ENCODE measurements at places on chromosomes 5 and 9.

DNA sequence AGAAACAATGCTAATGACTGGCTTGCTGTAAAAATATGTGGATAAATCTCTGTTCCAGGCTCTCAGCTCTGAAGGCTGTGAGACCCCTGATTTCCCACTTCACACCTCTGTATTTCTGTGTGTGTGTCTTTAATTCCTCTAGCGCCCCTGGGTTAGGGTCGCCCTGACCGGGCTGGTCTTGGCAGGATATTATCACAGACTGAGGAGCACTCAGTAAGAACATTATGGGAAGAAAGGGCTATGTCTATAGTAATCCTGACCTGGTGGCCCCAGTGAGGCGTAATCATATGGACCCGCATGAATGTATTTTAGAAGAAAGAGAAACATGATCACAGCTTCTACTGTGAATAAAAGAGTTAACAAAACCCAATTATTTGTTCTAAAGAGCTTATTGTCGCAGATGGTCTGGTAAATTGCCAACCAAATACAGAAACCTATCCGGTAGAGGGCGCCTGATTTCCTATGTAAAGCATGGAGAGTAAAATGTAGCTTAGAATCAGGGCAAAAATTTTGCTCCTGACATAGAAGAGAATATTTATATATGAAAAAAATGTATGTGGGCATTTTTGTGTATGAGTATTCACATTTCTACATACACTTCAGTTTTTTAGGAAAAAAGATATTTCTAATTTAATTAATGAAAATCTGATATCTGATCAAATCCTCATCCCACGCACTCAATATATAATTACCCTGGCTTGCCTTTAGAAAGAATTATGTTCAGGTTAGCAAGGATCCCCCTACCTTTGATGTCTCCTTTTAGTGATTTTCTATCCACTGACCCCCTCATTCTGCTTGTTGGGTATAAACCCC, 5.8 kb upstream of the IFNA1 start:
- no peak for DNase-seq

DNA sequence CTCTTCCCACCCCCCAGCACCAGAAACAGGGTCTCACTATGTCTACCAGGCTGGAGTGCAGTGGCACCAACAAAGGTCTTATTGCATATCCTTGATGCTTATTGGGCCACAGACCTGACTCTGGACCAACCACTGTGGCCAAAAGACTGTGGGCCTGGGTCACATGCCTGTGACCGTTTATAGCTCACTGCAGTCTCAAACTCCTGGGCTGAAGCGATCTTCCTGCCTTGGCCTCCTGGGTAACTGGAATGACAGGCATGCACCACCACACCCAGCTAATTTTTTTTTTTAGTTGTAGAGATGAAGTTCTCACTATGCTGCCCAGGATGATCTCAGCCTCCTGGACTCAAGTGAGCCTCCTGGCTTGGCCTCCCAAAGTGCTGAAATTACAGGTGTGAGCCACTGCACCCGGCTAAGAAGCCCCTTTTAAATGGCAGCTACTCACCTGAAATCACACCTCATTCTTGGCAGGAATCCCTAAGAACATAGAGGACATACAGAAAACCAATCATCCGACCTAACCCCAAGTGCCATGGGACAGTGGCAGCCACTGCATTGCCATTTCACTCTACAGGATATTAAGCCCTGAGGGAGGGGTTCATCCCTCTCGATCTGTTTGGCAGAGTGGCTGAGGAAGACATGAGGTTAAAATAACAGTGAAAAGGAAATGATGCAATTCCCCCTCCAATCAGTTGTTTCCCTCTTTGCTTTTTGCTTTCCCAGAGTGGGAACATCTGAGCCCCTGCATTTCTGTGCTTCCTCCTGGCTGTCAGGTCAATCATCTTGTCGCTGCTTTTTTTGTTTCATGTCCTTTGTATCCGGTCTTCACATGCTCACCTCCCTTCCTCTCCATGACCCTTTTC, 74.6 kb downstream of the LRRC70 start:
- no peak for DNase-seq

GRCh38 chr9:4475301-4475700, 15.0 kb upstream of the SLC1A1 start:
- DNase-seq: no peak

GRCh38 chr5:59810041-59810440, 83.5 kb downstream of the PDE4D start:
- DNase-seq: no peak

DNA sequence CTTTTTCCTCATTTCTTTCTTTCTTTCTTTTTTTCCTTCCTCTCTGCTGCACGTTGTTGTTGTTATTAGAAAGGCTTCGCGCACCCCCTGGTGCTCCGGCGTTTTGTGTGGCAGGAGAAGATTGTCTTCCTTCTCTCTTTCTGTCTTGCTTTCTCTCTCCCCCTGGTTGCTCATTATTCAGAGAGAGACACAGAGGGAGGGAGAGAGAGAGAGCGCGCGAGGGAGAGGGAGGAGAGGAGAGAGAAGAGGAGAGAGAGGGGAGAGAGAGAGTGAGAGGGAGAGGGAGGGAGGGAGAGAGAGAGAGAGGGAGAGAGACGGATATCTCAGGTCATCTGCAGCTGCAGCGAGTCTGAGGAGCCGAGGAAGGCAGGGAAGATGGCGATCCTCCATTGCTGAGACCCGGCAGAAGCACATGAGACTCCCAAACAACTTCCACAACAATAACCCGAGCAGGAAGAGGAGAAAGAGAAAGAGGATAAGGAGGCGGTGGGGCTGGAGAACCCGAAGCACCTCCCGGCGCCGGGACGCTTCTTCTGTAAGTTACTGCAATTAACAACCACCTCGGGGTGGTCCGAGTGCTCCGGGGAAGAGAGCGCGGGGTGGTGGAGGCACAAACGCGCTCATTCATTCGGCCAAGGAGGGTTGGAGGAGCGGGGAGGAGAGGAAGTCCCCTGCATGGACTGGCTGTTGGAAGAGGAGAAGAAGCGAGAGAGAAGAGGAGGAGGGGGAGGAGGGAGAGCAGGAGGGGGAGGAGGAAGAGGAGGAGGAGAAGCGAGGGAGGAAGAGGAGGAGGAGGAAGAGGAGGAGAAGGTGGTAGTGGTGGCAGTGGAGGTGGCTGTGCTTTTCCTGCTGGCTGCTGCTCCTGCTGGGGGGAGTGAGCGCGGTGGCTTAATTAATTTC, at the start of gene ZNF462:
Gene ZNF462, plus strand, starts transcription at position 346 of the 900 bp plus-strand sequence. CDS start 60,218 bp downstream, outside the sequence.
- no peak for DNase-seq

- no peak for DNase-seq
Measured at GRCh38 chr5:124698770-124699169, 47.7 kb downstream of the ZNF608 start.

GRCh38 chr9:125260561-125260960, 1.1 kb upstream of the GAPVD1 start:
- DNase-seq: no peak

GRCh38 chr5:107085572-107085971, 585.2 kb downstream of the EFNA5 start:
- DNase-seq: no peak

GRCh38 chr5:112594941-112595340, 142.7 kb upstream of the APC start:
- DNase-seq: no peak

- no peak for DNase-seq
Measured at GRCh38 chr5:62214701-62215100, 91.3 kb upstream of the KIF2A start.

GRCh38 chr9:8856396-8857067, 1057.0 kb upstream of the DMAC1 start:
- no peak for DNase-seq

DNA sequence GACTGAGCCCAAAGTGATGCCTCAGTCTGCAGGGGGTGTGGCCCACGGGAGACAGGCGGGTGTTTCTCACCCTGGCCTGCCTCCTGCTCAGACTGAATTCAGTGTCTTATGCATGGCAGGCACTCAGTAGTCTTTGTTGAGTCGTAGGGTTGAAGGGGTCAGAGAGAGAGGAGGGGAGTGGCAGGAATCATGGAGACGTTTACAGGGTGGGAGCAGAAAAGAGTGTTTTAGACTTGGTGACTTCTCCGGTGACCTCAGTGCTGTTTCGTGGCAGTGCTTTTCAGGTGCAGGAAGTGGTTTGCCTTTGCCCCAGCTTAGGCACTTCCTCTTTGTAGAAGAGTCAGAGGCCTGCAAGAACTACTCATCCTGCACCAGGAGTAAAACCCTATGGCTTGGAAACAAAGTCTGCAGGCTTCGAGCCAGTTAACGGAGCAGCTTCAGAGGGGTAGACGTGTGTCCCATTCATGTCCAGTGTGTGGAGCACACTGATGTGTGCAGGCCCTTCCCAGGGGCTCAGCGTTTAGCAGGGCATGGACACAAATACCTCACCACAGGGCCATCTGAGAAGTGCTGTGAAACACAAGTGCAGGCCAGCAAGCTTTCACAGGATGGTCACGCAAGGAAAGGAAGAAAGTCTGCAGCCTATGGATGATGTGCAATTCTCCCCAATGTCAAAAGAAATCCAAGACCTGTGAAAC, 24.5 kb upstream of the SEMA4D start:
- DNase-seq: no peak

- DNase-seq: no peak
Measured at GRCh38 chr9:77833561-77834429, 185.7 kb upstream of the GNA14 start.

DNA sequence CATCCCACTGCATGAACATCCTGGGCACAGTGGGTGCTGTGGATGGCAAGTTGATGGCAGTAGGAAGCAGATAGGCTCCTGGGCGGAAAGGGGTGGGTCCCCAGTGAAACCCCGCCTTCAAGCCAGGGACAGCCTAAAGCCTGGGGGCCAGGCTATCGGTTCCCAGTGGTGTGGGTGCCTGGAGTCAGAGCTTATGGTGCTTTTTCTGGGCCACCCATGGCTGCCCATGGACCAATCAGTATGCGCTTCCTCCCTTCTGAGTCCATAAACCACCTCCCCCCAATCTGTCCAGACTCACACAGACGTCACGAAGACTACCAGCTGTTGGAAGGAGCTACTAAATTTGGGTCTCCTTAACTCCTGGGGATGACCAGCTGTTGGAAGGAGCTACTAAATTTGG, 17.5 kb upstream of the ECPAS start:
- no peak for DNase-seq

DNA sequence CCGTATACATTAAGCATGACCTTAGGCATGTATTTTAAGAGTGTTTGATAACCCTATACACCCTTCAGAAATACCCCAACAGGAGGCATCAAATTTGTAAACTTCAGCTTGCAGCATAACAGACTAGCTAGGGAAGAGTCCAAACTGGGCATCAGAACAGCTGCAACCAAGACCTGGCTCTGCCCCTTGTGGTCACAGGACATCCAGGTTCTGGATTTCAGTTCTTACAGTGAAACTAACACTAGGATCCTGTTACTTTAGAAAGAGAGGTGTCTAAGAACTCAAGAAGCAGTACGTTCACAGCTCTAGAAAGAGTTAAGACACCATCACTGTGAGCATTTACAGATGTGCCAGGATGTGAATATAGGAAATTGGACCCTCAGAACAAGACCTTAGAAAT, 229.8 kb downstream of the BNC2 start:
- DNase-seq: no peak

GRCh38 chr9:112774006-112774996, 23.7 kb downstream of the SNX30 start:
- no peak for DNase-seq

DNA sequence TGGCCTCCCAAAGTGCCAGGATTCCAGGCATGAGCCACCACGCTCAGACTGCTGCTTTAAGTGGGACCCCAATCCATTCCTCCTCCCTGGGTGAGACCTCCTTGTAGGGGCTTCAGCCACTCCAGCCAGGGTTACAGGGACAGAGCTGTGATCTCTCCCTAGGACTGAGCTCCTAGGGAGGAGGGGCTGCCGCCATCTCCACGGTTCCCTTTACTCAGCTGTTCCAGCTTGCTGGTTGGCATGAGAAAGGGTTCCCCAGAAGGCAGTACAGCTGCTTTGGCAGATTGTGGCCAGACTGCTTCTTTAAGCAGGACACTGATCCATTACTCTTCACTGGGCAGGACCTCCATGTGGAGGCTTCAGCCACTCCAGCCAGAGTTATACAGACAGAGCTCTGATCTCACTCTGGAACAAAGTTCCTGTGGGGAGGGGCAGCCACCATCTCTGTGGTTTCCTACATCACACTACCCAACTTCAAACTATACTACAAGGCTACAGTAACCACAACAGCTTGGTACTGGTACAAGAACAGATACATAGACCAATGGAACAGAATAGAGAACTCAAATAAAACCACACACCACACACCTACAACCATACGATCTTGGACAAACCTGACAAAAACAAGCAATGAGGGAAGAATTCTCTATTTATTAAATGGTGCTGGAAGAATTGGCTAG, 7.2 kb downstream of the INSL6 start:
- no peak for DNase-seq

DNA sequence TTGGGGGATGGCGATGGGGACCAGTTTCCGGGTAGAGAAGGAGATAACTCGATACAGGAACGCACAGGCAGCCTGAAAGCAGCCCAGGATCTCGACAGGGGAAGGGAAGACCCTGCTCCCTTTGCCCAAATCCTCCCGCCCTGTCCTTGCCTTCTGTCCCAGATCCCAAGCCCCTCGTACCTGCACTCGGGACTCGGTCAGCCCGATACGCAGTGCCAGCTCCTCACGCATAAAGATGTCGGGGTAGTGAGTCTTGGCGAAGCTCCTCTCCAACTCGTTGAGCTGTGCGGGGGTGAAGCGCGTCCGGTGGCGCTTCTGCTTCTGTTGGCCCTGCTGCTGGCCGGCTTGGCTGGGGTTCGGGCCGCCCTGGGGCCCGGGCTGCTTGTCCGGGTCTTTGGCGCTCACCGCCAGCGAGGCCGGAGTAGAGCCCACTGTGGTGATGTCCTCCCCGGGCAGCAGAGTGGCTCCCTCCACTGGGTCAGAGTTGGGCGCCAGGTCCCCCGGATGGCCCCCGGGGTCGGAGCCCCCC, 1.8 kb downstream of the OTP start:
- DNase-seq: no peak

DNA sequence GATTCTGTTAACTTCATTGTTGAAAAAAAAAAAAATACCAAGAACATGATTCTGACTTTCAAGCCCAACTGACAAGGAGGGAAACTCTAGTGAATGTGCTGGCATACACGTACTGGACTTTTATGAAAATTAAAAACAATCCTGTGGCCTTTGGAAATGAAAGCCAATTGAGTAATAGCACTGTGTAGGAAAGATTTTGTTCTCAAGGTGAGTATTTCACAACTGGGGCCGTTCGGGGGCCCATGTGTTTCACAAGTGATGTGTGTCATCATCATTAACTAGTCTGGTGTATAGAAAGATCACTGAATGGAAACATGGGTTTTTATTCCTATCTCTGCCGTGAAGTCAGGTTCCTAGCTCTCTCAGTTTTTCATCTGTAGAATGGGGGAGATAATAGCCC, 605.0 kb upstream of the CLINT1 start:
- no peak for DNase-seq
